ENCODE measurements at places on chromosomes 4 and X.

DNA sequence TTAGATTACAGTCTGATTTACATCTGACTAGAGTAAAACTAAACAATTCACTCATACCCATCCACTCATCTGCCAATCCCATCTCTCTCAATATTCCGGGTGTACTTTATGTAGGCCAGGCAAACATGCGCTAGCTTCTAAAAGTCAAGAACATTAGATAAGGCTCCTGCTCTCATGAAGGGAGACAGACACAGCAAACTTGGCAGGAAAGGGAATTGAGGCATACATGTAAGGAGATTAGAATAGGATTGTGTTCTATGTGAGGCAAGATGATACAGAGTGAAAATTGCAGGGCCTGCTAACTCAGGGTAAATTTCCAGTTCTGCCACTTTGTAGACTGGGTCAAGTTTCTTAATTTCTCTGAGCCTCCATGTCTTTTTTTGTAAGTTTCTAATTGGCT lies 135.8 kb downstream of the CDS1 start:
- H3K4me1 ChIP-seq = no peaks in the 10 kb centered on the region
- no peaks in the 10 kb centered on the region for H3K27me3 ChIP-seq
- no peak overlapping the region for H3K4me3 ChIP-seq
- no peaks in the 10 kb centered on the region for H3K36me3 ChIP-seq
- no peak overlapping the region for H3K27ac ChIP-seq
- no peak for DNase-seq

- H3K4me1 ChIP-seq = no peaks in the 10 kb centered on the region
- no peaks in the 10 kb centered on the region for H3K36me3 ChIP-seq
- H3K4me3 ChIP-seq = peak overlapping the region; percentile 40
- no peak for DNase-seq
- H3K27ac ChIP-seq = no peak overlapping the region
- H3K27me3 ChIP-seq = peaks cover 24% of the 10 kb centered on the region
Observed at GRCh38 chrX:45850197-45850774, 649.6 kb upstream of the DIPK2B start.

DNA sequence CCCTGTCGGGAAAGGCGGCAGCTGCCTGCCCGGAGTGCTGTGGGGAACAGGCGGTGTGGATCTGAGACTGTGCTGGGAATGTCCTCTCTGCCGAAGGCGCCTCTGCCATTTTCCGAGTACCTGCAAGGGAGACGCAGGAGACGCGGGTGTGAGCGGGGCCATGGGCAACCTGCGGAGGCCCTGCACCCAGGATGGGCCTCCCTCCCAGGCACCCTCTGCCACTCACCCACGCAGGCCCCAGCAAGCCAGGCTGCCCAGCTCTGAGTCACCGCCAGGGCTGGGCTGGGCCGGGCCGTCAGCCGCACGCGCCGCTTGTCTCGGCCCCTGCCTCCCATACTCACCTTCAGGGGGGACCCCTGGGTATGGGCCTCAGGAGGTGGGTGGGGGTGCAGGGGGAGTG lies 3.5 kb upstream of the FGFR3 start:
- no peak for DNase-seq
- peaks cover 4% of the 10 kb centered on the region for H3K4me1 ChIP-seq
- no peaks in the 10 kb centered on the region for H3K27me3 ChIP-seq
- no peaks in the 10 kb centered on the region for H3K36me3 ChIP-seq
- no peak overlapping the region for H3K4me3 ChIP-seq

- H3K27ac ChIP-seq = no peak overlapping the region
- H3K36me3 ChIP-seq = no peaks in the 10 kb centered on the region
- no peak for DNase-seq
- H3K4me3 ChIP-seq = no peak overlapping the region
Observed at GRCh38 chr4:19945501-19945900, 306.2 kb upstream of the SLIT2 start.

- DNase-seq = no peak
- H3K27me3 ChIP-seq = no peaks in the 10 kb centered on the region
- no peak overlapping the region for H3K27ac ChIP-seq
- H3K4me3 ChIP-seq = no peak overlapping the region
- H3K4me1 ChIP-seq = no peaks in the 10 kb centered on the region
- no peaks in the 10 kb centered on the region for H3K36me3 ChIP-seq
Observed at GRCh38 chrX:115630204-115630603, 69.2 kb downstream of the PLS3 start.

DNA sequence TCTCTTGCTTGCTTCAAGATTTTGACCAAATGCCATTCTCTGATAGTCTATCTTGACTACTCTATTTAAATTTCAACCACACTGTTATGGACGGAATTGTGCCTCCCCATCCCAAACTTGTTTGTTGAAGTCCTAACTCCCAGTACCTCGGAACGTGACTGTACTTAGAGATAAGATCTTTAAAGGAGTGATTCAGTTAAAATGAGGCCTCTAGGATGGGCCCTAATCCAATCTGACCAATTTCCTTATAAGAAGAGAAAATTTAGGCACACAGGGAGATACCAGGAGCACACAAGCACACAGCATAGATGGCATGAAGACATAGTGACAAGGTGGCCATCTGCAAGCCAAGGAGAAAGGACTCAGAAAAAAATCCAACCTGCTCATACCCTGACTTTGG lies 269.9 kb downstream of the KCNIP4 start:
- no peaks in the 10 kb centered on the region for H3K4me1 ChIP-seq
- no peak overlapping the region for H3K27ac ChIP-seq
- no peak overlapping the region for H3K4me3 ChIP-seq
- no peak for DNase-seq
- H3K36me3 ChIP-seq = no peaks in the 10 kb centered on the region
- H3K27me3 ChIP-seq = no peaks in the 10 kb centered on the region

- no peaks in the 10 kb centered on the region for H3K27me3 ChIP-seq
- no peaks in the 10 kb centered on the region for H3K36me3 ChIP-seq
- no peak overlapping the region for H3K4me3 ChIP-seq
- no peak overlapping the region for H3K27ac ChIP-seq
- no peaks in the 10 kb centered on the region for H3K4me1 ChIP-seq
Observed at GRCh38 chrX:43019021-43019420, 241.1 kb upstream of the PPP1R2C start.

GRCh38 chr4:52694936-52695335 lies 35.8 kb upstream of the USP46 start:
- no peaks in the 10 kb centered on the region for H3K36me3 ChIP-seq
- no peaks in the 10 kb centered on the region for H3K27me3 ChIP-seq
- no peak for DNase-seq
- H3K4me1 ChIP-seq = no peaks in the 10 kb centered on the region

- H3K27ac ChIP-seq = no peak overlapping the region
- no peak for DNase-seq
- H3K4me1 ChIP-seq = no peaks in the 10 kb centered on the region
- H3K36me3 ChIP-seq = no peaks in the 10 kb centered on the region
- H3K27me3 ChIP-seq = no peaks in the 10 kb centered on the region
Observed at GRCh38 chrX:40439625-40440532, 140.9 kb upstream of the ATP6AP2 start.

DNA sequence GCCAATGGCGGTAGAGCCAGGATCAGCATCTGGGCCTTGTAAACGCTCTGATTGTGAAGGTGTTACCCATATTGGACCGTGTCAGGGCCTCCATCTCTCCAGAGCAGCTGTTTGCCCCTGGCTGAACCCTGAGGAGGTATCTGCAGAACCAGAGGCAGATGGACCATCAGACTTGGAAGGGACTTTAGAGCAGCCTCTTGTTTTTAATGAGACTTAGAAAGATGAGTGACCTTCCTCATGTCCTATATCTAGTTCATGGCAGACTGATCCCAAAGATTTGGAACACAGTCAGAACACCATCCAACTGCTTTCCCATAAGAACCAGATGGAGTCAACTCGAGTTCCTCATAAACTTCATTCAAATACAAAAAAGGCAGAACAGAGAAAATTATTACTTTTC lies 135.1 kb upstream of the MSX1 start:
- H3K27me3 ChIP-seq = no peaks in the 10 kb centered on the region
- DNase-seq = no peak
- H3K36me3 ChIP-seq = no peaks in the 10 kb centered on the region
- no peaks in the 10 kb centered on the region for H3K4me1 ChIP-seq
- H3K4me3 ChIP-seq = no peak overlapping the region

- H3K4me3 ChIP-seq = no peak overlapping the region
- H3K4me1 ChIP-seq = no peaks in the 10 kb centered on the region
- DNase-seq = no peak
- no peaks in the 10 kb centered on the region for H3K27me3 ChIP-seq
- H3K27ac ChIP-seq = no peak overlapping the region
Observed at GRCh38 chrX:31291131-31291530, 219.3 kb upstream of the FTHL17 start.

DNA sequence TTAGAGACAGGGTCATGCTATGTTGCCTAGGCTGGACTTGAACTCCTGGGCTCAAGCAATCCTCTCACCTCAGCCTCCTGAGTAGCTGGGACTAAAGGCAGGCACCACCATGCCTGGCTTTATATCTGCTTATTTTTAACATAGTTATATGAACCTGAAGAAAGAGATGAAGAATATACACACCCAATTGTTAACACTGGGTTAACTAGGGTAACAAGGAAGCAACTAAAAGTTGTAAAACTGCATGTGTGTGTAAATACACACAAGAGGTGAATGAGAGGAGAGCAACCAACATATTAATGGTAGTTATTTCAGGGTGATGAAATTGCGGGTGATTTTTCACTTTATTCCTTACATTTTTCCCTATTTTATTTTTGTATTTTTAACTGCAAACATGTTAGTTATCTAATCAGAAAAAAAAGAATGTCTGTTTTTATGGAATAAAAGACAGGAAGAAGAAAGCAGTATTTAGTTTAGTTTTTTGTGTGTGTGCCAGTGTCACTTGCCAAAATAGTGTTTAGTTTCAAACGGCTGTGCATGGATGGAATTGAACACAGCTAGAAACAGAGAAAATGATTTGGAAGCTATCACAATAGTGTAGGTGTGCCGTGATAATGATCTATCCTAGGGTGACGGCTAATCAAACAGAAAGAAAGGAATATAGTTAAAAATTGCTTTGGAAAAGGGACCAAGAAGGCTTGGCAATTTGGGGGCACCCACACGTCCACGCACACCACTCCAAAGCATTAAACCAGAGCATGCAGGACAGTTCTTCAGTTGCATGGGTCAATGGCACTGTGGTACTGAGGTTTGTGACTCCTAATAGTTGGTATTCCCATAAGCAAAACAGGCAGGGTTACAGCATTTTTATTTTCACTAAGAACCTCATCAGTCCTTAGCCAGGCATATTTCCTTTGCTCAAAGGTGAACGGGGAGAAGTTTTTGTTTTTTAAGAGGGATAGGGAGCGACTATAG lies 89.1 kb upstream of the KLHL13 start:
- no peak overlapping the region for H3K4me3 ChIP-seq
- no peaks in the 10 kb centered on the region for H3K27me3 ChIP-seq
- DNase-seq = no peak
- H3K27ac ChIP-seq = no peak overlapping the region
- no peaks in the 10 kb centered on the region for H3K36me3 ChIP-seq
- no peaks in the 10 kb centered on the region for H3K4me1 ChIP-seq

- peaks cover 16% of the 10 kb centered on the region for H3K4me1 ChIP-seq
- no peaks in the 10 kb centered on the region for H3K36me3 ChIP-seq
- H3K4me3 ChIP-seq = peak overlapping the region; percentile 90
- peak overlapping the region; percentile 90 for H3K27ac ChIP-seq
- H3K27me3 ChIP-seq = no peaks in the 10 kb centered on the region
Observed at GRCh38 chr4:110195561-110196205, 2.7 kb downstream of the ELOVL6 start.

GRCh38 chr4:18882468-18882867 lies 860.9 kb upstream of the LCORL start:
- H3K4me1 ChIP-seq = no peaks in the 10 kb centered on the region
- H3K27ac ChIP-seq = no peak overlapping the region
- H3K27me3 ChIP-seq = no peaks in the 10 kb centered on the region
- no peaks in the 10 kb centered on the region for H3K36me3 ChIP-seq

- H3K27ac ChIP-seq = no peak overlapping the region
- H3K36me3 ChIP-seq = no peaks in the 10 kb centered on the region
- H3K27me3 ChIP-seq = no peaks in the 10 kb centered on the region
- DNase-seq = no peak
- no peak overlapping the region for H3K4me3 ChIP-seq
Observed at GRCh38 chr4:134365852-134366251, 164.3 kb upstream of the PABPC4L start.

GRCh38 chr4:156596706-156597329 lies 374.8 kb downstream of the PDGFC start:
- H3K4me3 ChIP-seq = no peak overlapping the region
- DNase-seq = no peak
- H3K4me1 ChIP-seq = no peaks in the 10 kb centered on the region
- H3K27ac ChIP-seq = no peak overlapping the region
- no peaks in the 10 kb centered on the region for H3K27me3 ChIP-seq

GRCh38 chr4:57068237-57068981 lies 41.8 kb downstream of the IGFBP7 start:
- no peak overlapping the region for H3K4me3 ChIP-seq
- no peak overlapping the region for H3K27ac ChIP-seq
- DNase-seq = no peak
- no peaks in the 10 kb centered on the region for H3K36me3 ChIP-seq
- no peaks in the 10 kb centered on the region for H3K4me1 ChIP-seq

- H3K4me1 ChIP-seq = no peaks in the 10 kb centered on the region
- no peak for DNase-seq
- no peaks in the 10 kb centered on the region for H3K36me3 ChIP-seq
- H3K27me3 ChIP-seq = no peaks in the 10 kb centered on the region
- no peak overlapping the region for H3K4me3 ChIP-seq
Observed at GRCh38 chr4:87838890-87839591, 6.3 kb downstream of the MEPE start.

DNA sequence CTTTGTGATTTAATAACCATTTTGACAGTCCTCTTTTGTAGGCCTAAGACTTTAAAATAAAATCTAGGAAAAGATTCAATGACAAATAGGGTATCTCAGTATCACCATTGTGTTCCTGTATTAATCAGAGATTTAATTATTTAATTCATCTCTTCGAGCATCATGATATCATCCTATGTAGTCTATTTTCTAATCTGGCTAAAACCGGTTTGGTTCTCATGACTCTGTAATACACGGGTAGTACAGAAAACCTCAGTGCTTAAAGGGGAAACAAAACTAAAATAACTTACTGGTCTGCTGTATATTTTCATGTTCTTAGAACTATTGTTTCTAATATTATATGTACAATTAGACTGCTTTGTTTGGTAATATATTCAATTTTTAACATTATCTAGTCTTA lies 23.7 kb upstream of the FBXW7 start:
- DNase-seq = no peak
- no peaks in the 10 kb centered on the region for H3K27me3 ChIP-seq
- H3K36me3 ChIP-seq = no peaks in the 10 kb centered on the region
- H3K27ac ChIP-seq = no peak overlapping the region
- no peaks in the 10 kb centered on the region for H3K4me1 ChIP-seq

DNA sequence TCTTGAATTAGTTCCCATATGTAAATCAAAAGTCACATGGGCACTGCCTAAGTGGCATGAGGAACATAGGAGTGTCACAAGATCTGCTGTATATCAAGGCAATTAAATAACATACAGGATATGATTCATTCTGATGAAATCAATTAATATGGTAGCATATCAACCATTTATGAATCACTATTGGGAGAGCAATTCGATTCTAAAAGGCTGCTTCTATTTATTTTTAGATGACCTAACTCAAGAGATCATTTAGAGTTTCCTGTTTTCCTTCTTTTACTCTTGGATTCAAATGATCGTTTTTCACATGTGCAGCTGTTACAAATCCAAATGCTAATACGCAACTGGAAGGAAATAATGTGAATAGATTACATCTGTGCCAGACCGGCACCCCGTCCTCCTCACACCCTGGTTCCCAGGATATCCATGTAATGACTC lies 81.9 kb downstream of the HCCS start:
- DNase-seq = no peak
- H3K27ac ChIP-seq = no peak overlapping the region
- no peak overlapping the region for H3K4me3 ChIP-seq

- H3K36me3 ChIP-seq = no peaks in the 10 kb centered on the region
- H3K4me1 ChIP-seq = no peaks in the 10 kb centered on the region
- peak overlapping the region; percentile 86 for H3K27ac ChIP-seq
- no peak for DNase-seq
- H3K27me3 ChIP-seq = no peaks in the 10 kb centered on the region
Observed at GRCh38 chrX:119942831-119943184, 743 bp downstream of the NKAP start.
